ENCODE measurements at places on chromosomes 6 and 20.

DNA sequence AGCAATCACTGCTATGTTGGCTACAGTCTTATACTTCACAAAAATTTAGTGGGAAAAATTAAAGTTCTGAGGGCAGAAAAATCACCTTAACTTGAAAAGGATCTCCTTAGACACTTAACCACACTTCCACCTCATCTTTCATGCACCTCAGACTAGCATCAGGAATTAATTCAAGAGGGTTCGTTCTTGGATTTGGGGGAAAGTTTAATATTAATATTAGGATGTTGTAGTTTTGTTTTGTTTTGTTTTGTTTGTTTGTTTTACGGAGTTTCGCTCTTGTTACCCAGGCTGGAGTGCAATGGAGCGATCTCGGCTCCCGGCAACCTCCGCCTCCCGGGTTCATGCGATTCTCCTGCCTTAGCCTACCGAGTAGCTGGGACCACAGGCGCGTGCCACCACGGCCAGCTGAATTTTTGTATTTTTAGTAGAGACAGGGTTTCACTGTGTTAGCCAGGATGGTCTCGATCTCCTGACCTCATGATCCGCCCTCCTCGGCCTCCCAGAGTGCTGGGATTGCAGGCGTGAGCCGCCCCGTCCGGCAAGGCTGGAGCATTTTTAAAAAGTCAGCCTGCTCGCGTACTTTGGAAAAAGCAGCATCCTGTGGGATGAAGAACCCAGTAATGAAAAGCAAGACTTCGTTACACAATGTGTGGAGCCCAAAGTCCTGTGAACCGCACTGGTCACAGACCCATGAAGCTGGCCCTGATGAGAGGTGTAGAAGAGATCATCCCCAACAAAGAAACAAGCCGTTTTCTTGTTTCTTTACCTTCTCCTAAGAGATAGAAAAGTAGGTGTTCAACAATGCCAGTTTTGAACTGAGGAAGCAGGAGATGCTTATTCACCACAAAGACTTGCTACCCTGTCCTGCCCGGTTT lies 194.9 kb downstream of the GPX5 start:
- no peak for DNase-seq

DNA sequence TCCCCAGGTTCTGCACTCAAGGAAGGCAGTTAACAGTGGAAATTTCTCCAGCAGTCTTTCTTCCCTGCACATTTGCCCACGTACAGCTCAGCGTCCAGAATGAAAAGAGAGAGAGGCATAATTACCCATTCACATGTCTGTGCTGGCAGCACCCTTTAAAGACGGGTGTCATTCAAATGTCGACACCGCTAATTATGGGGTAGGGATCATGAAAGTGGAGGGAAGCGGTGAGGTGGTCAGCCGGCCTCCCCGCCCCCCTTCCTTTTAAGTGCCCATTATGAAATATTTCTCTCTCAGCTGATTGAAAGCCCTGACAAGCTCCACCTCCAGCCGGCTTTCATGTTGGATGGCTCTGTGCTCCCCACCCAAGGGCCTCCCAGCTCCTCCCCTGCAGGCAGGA lies 246.1 kb downstream of the BMP7 start:
- DNase-seq: no peak

- DNase-seq: peak; percentile 75
Observed at GRCh38 chr6:89412071-89413005, at the start of gene RRAGD. TSS of gene RRAGD (minus strand) at chr6:89412273. CDS start at chr6:89411993, 280 bp downstream.

DNA sequence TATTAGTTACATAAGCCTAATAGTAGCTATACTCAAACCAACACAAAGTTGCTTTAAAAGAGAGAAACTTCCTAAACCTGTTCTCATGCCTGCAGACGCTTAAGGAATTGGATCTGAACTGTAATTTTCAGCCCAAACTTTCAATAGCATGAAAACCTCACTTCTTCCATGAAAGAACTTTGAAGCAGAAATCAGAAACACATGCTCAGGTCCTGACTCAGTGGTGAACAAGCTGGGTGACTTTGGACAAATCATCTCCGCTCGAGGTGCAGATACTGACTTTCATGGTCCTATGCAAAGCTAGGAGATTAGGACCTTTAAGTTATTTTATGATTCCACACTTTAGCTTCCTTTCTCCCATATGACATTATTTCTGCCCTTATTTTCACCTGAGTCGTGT lies 36.5 kb downstream of the NOX3 start:
- DNase-seq: no peak

DNA sequence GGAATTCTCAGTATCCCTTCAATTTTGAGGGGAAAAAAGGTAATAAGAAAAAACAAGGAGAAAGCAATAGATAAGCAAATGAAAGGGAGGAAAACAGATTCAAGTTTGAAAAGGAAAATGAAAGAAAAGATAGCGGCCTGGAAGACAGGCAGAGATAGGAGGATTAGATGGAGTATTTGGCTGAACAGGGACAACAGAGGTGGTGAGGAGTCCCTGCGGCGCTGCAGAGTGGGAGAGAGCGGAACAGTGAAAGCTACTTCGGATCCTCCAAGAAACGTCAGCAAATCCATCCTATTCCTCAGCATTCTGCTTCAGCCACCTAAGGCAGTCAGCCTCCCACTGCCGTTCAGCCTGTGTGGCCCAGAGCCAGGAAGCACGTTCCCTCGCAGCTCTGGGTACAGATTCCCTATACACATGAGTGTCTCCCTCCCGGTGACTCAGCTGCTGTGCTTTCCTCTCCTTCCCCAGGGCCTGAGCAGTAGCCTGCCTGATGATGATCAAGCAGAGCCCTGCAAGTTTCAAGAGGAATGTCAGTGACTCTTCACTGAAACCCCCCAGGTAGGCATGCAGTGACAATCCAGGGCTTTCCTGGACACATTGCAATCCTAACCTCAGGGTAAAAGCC lies 43.4 kb upstream of the CDYL start:
- peak; percentile 100 for DNase-seq

DNA sequence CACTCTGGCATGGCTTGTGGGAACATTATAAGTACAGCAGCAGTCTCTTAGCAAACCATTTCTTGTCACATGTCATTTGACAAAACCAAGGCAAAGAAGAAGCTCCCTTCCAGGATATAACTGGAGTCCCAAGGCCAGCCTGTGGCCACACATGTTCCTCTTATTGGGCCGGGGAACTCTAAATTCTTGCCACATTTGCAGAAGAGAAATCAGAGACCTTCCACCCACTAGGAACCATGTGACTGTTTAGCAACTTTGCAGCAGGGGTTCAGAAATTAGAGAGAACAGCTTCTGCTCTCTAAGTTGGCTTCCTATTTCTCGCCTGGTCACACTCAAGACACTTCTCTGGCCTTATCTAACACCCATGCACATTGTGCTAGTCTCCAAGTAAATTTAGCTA lies 20.4 kb upstream of the MEP1A start:
- DNase-seq: no peak

DNA sequence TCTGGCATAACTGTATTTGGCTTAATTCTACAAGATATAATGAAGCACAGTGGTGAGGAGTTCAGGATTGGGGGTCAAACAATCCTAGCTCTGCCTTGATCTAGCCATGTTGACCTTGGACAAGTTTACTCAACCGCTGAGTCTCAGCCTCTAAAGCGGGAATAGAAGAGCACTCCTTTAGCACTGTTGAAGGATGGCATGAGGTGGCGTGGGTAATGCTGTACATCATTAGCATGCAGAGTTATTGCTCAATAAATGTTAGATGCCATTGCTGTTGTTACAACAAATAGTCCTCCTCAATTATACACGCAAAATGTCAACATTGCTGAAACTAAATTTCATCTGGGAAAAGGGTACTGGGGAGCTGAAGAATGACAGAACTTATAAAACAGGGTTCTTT lies 78.6 kb downstream of the KIF13A start:
- no peak for DNase-seq

DNA sequence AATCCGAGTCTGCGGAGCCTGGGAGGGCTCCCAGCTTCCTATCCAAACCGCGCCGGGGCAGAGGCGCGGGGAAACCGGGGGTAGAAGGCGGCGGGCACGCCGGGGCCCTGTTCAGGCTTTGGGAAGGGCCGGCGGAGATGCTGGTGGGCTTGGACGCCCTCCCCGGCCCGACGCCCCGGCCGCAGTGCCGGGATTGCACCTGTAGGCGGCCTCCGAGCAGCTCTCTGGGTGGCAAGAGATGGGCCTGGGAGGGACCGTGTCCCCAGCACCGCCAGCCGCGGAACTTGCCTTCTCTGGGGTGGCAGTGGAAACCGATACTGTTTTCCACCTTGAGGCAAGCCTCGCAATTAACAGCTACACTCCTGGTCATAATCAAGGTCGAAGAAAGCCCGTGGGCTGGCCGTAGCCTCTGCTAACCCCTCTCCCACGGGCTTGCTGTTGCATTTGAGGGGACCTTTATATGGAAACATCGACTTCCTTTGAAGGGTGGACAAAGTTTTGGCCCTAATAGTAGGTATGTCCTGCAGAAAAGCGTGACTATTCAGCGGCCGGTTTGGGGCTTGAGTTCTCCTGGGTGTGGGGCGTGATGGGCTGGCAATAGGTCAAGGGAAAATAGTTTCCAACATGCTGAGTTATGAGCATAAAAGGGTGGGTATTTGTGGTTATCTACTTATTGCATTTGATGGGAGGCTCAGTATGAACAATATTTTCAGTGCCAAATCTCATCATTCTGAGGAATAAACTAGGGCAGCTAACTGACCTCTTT lies 1.1 kb upstream of the JAG1 start:
- peak; percentile 94 for DNase-seq

GRCh38 chr20:41853806-41854205 lies 235.6 kb upstream of the CHD6 start:
- no peak for DNase-seq

- DNase-seq: no peak
Observed at GRCh38 chr20:62702013-62702300, 6.7 kb upstream of the NTSR1 start.

- DNase-seq: no peak
Observed at GRCh38 chr6:43916924-43917877, 147.2 kb downstream of the VEGFA start.

All from islet precursor cell (in vitro differentiated cells).